ENCODE measurements at places on chromosomes 4 and X. TPM values are rescaled to one million over a fixed set of nuclear protein-coding genes. Genes with fewer than 3 reads are reported as not detected.

Gene ZAR1
- not detected for total RNA-seq

Gene NHS
- total RNA-seq: under 0.01 TPM

Gene GAGE12G
- total RNA-seq: not detected

Gene RIBC1
- 0.11 TPM for total RNA-seq

Gene PABPC4L
- 0.65 TPM for total RNA-seq

Measured in dermis lymphatic vessel endothelial cell (primary cell).